ENCODE measurements at places on chromosomes 3 and 15.

DNA sequence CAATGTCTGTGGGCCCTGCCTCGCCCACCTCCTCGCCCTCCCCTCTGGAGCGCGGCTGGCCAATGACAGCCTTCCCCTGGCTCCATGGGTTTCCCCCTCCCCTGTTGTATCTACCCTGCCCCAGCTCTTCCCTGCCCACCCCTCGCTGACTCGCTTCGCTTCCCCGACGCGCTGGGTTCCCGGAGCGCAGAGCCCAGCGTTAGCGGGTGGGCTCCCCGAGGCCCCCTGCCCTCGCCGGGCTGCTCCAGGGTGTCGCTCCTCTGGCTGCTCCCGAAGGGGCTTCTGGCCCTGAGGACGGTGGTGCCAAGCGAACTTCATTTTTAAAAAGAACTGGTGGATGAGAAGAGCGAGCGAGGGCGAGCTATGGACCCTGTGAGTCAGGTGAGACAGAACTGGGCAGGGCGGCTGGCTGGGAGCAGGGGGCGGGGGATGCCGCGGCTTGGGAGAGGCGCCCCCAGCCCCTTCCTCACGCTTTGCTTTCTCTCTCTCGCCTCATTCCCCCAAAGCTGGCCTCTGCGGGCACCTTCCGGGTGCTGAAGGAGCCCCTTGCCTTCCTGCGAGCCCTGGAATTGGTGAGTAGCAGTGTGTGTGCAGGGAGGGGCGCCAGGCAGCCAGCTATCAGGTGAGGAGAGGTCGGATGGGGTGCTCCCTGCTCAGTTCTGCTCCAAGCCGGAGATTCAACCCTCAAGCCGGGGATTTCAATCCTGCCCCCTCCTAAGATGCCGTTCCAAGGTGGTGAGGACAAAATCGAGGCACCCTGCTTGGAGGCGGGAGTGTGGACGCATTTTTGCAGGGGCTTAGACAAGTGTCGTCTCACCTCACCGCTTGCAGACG, at the start of gene SYNPR:
Gene SYNPR, plus strand, starts transcription at position 138 of the 834 bp plus-strand sequence.
- no peak for DNase-seq

DNA sequence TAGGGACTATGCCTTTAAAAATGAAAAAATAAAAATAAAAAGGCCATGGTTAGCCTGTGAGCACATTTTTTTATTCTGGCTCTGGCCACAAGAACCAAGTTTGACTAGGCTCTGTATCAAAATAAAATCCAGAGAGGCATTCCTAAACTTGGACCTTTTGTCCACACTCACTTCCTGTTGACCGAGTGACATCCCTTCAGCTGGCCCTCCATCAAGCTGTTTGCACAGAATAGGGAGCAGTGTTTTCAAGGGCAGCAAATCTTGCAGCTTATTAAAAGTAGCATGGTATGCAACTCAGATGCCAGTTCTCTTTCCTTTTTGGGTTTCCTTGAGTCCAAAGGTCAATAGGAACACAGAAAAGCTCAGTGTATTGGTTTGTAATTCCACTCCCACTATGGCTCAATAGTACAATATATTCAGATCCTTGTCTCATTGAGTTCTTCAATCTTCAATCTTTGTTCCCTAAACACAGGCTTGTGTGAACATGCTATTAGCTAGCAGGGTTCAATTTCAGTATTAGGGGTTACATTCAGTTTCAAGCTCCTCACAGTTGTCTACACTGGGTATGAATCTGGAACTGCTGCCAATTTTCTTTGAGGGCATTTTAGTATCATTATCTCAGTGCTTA, 244.5 kb downstream of the RBMS3 start:
- DNase-seq, result no peak

- DNase-seq, result no peak
Measured at GRCh38 chr3:36957063-36957462, 12.2 kb upstream of the TRANK1 start.

GRCh38 chr15:77376770-77377169, 43.1 kb downstream of the PEAK1 start:
- DNase-seq, result no peak

GRCh38 chr3:72190050-72190449, 405.1 kb upstream of the PROK2 start:
- DNase-seq, result no peak

DNA sequence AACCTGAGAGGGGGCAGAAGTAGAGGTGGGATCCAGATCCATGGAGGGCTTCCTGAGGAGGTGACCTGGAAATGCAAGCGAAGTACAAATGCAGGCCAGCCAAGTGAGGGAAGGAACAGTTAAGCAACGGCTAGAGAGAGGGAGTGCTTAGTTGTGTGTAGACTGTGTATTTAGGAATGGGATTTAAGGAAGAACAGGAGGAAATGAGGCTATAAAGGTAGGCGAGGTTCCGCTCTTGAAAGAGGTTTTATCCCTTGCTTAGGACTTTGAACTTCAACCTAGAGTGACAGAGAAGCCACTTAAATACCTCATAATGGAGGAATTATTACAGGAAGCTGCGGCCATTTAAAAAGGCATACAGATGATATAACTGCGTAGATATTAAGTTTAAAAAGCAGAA, 295.1 kb downstream of the THSD4 start:
- no peak for DNase-seq

DNA sequence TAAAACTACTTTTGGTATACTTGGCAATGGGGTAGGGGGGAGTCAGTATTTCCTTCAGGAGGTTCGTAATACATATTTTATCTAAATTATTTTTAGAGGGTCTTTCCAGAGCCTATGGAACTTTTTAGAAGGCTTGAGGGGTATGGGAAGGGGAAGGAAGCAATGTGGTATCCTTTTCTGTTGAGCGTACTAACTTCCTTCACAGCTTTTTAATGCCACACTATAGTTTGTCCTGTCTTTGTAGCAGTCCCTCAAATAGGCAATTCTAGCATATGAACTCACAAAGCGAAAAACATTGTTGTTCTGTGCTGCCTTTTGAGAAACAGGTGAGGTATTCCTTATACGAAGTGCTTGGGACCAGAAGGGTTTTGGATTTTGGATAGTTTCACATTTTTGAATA, 22.3 kb upstream of the P2RY13 start:
- no peak for DNase-seq

DNA sequence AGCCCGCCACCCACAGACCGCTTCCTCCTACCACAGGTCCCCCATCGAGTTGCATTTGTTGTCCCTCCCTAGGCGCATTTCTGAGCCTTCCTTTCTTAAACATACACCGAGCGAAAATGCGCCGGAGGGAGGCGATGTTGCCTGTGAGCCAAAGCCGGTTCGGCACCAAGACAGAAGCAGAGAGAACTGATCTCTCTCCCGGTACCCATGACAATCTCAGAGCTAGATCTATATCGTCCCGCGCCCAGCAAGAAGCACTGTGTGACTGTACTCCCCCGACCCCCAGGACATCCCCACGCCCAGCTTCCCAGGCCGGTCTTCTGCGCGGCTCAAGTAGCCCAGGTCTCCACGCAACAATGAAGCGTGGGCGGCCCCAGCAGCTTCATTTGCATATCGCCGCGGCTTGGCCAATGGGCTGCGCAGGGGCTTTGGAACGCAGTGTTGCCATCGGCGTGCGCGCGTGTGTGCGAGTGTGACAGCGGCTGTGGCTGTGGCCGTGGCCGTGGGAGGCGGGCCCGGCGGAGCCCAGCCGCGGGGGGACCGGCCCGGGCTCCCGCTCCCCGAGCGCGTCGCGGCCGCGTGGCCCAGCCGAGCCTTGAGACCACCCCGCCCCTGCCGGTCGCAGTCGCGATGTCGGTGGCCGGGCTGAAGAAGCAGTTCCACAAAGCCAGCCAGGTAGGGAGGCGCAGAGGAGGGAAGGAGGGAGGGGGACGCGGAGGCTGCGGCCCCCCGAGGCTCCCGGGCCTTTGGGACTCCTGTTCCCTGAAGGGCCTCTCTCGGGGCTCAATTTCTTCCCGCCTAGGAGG, at the start of gene SH3GL3:
Gene SH3GL3, plus strand, starts transcription at position 438 of the 806 bp plus-strand sequence. Its CDS starts 193 bp downstream, at position 631.
- DNase-seq, result peak; percentile 91

DNA sequence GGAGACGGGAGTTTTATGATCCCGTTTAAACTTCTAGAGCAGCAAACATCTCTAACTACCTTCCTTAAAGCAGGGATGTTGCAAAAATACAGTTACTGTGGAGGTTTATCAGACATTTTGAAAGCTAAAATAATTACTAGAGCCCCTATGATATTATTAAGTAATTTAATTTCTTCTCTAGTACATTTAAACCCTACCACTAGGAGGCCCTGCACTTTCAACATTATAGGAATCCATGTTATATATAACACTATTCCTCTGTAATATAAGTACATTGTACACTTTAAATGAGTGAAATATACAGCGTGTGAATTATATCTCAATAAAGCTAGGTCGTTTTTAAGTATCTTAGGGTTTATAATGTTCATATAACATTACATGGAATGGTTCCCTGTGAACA, 11.5 kb downstream of the SETMAR start:
- no peak for DNase-seq

DNA sequence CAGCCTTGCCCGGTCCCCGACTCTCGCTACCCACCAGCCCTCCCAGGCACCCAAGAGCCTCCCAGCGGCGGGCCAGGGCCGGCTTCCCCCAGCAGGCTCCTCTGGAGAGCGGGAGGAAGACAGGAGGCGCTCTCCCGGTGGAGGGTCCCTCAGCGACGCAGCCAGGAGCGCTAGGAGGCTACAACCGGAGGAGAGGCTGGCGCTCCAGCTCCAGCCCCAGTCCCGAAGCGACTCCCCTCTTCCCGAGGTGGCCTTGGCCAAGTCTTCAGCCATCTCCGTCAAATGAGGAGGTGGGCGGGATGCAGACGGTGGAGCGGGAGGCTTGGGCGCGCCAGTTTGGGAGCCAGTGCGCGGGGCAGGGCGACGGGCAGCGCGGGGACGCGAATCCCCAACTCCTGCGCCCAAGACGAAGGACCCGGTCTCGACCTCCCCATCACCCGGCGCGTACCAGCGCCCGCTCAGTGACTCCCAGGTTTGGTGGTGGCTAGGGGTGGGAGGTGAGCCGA, 722 bp downstream of the CHRNA3 start:
- no peak for DNase-seq

DNA sequence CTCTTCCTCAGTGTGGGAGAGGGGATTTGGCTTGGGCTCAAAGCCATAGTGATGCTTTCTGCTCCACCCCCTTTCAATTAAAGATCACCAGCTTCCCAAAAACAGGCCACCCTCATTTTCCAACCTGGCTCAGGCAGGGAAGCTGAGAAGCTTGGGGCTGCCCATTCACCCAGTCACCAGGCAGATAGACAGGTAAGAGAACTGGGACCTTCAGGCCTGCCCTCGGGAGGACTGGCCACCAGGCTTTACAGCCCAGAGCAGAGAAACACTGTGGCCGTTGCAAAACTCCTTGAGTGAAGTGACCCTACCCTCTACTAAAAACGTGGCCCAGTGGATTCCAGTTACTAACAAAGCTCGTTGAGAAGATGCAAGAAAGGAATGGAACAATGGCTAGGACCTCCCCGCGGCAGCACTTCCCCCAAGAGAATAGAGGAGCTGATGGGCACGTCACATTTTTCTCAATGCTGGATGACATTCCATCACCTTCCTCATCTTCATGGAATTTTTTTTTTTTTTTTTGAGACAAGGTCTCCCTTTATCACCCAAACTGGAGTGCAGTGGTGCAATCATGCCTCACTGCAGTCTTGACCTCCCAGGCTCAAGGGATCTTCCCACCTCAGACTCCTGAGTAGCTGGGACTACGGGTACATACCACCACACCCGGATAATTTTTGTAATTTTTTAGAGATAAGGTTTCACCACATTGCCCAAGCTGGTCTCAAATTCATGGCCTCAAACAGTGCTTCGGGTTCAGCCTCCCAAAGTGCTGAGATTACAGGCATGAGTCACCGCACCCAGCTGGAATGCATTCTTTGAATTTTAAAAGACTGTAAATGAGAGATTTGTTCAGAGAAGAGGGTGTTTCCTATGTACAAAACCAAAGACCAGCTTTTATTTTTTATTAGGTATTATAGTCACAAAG, 37.9 kb downstream of the LIPC start:
- DNase-seq, result no peak

- DNase-seq, result no peak
Measured at GRCh38 chr3:16633948-16634347, 28.7 kb upstream of the DAZL start.

DNA sequence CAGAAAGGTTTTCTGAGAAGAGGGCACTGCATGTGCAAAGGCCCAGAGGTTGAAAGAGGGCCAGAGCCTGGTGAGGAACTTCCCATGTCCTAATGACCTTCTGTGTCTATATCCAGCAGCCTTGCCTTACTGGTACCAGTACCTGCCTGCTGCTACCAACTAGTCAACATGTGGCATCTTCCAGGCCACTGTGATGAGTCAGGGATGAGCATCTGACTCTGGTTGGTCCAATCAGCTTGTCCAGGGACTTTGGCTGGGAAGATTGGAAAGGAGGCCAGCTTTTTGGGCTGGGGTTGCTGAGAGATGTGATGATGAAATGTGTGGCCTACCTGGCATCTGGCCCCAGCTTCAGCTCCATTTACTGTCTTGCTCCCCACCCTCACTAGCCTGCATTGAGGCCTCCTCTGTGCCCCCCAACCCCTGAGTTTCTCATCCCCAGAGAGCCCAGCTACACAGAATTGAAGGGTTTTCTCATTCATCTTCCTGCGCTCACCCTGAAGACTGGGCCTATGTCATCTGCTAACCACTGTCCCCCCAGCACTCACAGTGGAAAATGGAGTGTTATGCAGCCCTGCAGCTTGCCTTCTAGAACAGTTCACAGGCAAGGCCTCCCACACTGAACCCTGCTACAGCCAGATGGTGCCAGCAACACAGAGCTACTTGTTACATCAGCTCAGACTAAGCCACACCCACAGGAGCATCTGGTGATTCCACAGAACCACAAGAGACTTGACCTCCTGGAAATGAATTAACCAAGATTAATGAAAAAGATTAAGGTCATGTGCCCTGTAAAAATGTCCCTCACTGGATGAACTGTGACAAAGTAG, 1.3 kb upstream of the TWF2 start:
- DNase-seq, result peak; percentile 68

GRCh38 chr3:122944671-122945161, 82.8 kb downstream of the SEMA5B start:
- DNase-seq, result no peak

- peak; percentile 14 for DNase-seq
Measured at GRCh38 chr3:184349563-184350470, 11.6 kb downstream of the CLCN2 start.

DNA sequence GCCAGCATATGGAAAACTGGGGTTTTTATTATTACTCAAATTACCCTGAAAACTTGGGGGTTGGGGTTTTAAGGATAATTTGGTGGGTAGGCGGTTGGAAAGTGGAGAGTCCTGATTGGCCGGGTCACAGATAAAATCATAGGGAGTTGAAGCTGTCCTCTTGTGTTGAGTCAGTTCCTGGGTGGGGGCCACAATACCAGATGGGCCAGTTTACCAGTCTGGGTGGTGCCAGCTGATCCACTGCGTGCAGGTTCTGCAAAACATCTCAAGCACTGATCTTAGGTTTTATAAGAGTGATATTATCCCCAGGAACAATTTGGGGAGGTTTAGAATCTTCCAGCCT, 4.9 kb upstream of the ZNF662 start:
- no peak for DNase-seq

GRCh38 chr15:47794252-47794914, 77.1 kb downstream of the SEMA6D start:
- no peak for DNase-seq

GRCh38 chr3:43417133-43417532, 130.8 kb downstream of the SNRK start:
- DNase-seq, result no peak

DNA sequence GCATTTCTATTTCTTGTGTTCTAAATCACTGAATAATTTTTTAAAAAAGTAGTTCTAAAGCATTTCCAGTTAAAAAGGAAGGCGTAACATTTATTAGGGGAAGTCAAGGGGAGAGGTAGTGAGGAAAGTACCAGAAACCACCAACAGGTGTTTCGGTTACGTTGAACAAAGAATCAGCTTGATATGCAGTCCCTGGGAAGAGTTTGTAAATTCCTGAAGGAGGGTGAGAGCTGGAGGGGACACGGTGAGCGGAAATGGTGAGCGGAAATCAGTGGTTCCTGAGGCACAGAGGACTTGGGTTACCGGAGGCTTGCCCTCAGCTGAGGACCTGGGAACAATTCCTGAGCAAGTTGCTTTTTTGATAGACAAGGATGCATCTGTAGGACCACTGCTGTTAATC, 17.8 kb downstream of the MAP2K1 start:
- DNase-seq, result no peak

Data from midbrain (tissue), 1 donor.